NCI-H1048 (cell line): ENCODE measurements at places on chromosomes 3 and 15.

DNA sequence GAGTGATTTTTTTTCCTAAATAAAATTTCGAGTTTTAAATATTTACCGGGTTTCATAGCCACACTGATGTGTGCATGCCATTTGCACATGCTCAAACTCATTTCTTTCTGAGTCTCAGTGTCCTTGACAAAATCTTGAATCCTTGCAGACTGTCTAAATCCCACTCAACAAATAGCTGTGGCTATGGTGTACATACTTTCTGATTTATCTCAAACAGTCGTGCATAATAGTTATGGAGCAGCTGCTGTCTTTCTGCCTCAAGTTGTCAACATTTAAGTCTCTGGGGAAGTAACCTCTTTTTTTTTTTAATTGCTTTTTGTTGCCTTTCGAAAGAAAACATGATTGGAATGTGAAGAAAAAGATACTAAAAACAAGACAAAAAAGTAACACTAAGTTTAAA, 52.8 kb upstream of the UTS2B start:
- no peak for DNase-seq

- no peak for DNase-seq
Measured at GRCh38 chr3:127214975-127215374, 22.0 kb downstream of the PRR23E start.

- DNase-seq, result no peak
Measured at GRCh38 chr3:53913401-53913800, 21.7 kb upstream of the SELENOK start.

DNA sequence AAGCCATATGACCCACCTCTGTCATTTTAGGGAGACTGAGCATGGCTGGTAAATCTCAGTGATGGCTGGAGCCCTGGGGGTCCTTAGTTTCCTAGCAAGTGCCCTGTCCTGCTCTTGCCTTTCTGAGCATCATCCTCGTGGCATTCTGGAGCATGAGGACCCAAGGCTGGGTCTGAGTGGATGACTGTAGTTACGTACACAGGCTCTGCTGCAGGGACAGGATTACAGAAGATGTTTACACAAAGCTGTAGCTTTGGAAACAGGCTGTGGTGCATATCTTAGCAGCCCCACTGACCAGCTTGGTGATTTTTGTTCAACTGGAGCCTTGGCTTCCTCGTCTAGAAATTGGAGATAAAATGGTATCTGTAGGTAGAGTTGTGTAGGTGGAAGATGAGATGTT, 272.9 kb upstream of the CTDSPL start:
- no peak for DNase-seq

DNA sequence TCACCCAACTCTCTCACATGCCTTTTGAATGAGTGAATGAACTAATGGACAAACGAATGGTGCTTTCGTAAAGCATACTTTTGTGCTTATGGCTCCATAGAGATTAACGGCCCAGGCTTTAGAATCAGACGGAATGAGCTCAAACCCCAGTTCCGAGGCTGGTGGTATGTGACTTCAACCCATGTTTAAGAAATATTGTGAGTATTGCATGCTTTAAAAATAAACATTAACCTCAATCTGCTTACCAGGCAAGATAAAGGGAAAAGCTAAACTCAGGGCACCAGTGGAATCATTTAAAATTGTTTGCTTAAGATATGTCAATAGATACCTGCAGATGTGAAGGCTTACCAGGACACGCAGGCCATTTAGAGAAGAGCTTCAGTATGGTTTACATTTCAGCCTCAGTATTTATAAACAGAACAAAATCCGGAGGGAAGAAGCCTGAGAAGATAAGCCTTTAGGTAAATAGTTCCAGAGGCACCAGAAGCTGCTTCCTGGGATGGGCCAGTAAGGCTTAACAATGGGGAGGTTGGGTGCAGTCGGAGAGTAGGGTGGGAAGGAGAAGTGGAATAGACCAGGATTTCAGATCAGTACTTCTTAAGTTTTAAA, 186.4 kb downstream of the ADAMTS9 start:
- DNase-seq, result no peak

GRCh38 chr3:45003406-45003805, 22.7 kb upstream of the CLEC3B start:
- DNase-seq, result no peak

DNA sequence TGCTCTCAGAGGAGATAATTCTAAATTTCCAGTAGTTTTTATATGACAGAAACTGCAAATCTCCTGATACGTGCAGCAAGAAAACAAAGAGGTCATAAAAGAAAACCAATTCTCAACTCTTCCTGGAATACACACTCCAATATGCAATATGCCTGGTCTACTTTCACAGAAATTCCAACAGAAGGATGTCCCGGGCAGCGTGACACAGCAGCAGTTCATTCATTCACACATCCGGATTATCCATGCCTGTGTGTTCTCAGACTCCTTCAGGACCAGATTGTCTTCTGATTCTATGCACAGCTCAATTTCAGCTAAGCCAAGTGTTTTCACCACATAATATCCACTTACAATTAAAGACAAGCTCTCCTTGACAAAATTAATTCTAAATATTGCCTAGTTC, 64.3 kb downstream of the FBN1 start:
- DNase-seq, result no peak

DNA sequence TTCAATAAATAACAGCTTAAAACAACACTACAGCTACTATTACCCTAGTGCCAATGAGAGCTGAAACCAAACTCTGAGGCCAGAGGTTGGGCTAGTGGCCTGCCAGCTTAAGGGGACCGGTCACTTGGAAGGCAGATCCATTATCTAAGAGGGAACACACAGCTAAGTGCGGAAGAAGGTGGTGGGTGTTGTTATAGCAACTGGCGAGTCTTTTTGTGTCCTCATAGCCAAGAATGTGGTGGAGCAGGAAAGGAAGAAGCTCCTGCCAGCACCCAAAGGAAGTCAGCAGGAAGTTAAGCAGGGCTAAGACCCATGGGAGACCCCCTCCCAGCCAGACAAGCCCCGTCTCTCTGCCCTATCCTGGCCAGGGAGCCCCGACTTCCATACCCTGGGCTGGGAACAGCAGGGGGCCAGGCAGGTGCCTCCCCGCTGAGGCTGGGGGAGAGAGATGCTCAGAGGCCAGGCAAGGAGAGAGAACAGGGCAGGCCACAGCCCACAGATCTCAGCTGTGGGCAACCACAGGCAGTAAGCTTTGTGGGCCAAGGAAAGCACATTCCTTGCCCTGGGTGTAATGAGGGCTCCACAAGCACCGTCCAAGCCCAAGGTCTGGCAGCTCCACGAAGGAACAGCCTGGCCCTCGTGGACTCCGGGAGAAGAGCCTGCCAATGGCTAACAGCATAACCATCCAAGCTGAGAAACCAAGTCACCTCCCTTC, 34.0 kb upstream of the HRH1 start:
- no peak for DNase-seq

- DNase-seq, result no peak
Measured at GRCh38 chr15:58650102-58650501, 99.4 kb downstream of the ADAM10 start.

DNA sequence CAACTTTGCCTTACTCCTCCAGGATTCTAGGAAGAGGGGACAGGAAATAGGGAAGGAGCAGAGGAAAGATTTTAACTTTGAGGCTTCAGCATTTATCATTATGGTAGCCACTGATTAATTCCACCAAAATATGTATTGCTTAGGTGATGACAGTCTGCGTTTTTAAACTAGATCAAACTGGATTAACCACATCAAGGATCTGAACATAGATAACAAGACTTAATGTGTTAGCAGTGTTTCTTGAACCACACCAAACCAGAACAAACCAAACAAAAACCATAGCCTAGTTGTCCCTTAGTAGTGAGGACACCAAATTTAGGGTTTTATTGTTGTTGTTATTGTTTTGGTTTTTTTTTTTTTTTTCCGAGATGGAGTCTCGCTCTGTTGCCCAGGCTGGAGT, 113.5 kb upstream of the LMOD3 start:
- no peak for DNase-seq

GRCh38 chr3:159839561-159840379, 148.9 kb upstream of the IL12A start:
- DNase-seq, result no peak

DNA sequence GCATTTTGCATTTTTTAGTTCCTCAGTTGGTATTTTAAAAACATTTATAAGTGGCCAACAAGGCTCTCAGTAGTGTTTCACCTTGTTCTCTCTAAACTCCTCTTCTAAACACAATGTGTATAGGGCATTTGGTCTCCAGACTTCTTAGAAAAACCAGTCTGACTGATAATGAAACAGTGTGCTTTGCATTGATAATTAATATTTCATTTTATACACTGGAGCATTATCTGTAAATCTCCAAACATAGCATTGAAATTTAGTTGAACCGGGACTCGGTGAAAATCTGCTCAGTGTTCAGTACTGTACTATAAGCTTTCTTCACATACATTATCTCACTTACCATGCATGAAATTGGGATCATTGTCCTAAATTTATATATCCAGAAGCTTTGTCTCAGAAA, 53.6 kb downstream of the SETD5 start:
- no peak for DNase-seq
